ENCODE measurements at places on chromosomes 1 and 21.
A peak's percentile ranks its signal among the peaks of the same experiment; 100 is the strongest.

DNA sequence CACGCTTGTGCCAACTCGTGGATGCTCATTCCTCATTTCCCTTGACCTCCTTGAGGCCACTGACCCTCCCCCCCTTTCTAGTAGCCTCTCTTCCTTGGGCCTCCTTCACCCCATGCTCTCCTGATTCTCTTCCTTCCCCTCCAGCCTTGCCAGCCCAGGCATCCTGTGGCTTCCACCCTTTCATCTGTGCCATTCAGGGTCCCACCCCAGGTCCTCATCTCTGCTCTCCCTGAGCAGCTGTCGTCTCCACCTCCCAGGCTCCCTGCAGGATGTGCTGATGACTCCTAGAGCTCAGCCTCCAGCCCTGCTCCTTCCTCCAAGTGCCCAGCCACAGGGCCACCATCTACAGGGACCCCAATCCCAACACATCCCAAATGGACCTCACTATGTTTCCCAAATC lies 197.4 kb downstream of the GRIK3 start:
- DNase-seq: no peak

- DNase-seq: no peak
These were observed 170.4 kb upstream of the CACNA1E start for GRCh38 chr1:181312946-181313345.

GRCh38 chr21:25670726-25671125 lies 31.7 kb downstream of the JAM2 start:
- no peak for DNase-seq

- no peak for DNase-seq
These were observed 948 bp downstream of the STK40 start for GRCh38 chr1:36384542-36385409.

- no peak for DNase-seq
These were observed 10.8 kb upstream of the IER5 start for GRCh38 chr1:181077576-181078242.

GRCh38 chr1:199135901-199136300 lies 497.1 kb downstream of the PTPRC start:
- no peak for DNase-seq

- DNase-seq: no peak
These were observed 23.0 kb upstream of the SLAMF1 start for GRCh38 chr1:160669802-160670201.

GRCh38 chr1:112983537-112984131 lies 27.6 kb upstream of the SLC16A1 start:
- DNase-seq: no peak

DNA sequence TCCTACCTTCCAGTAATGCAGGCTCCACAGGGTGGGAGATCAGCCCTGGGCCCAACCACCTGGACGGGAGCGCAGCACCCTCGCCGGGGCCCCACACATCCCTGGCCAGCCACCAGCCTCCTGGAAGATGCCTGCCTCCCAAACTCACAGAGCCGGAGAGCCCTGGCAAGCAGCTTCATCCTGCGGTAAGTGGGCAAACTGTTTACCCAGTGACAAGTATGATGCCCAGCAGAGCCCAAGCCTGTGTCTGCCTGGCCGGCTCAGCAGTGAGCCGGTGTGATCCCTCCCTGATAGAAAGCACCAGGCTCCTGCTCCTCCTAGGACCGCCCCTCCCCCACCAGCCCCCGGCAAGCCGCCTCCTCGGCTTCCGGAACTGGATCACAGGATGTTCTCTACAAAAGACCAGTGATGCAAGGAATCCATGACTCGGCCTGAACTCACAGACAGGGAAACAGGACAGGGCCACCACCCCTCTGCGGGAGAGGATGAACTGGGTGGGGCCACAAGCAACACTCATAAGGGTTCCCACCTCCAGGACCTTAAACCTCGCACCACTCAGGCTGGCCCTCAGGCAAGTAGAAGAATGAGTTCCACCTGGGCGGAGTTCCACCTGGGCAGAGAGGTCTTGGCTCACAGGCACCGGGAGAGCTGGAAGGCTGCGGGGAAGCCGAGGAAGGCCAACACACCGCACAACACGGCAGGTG lies 7.9 kb downstream of the ACOT7 start:
- peak; percentile 48 for DNase-seq

DNA sequence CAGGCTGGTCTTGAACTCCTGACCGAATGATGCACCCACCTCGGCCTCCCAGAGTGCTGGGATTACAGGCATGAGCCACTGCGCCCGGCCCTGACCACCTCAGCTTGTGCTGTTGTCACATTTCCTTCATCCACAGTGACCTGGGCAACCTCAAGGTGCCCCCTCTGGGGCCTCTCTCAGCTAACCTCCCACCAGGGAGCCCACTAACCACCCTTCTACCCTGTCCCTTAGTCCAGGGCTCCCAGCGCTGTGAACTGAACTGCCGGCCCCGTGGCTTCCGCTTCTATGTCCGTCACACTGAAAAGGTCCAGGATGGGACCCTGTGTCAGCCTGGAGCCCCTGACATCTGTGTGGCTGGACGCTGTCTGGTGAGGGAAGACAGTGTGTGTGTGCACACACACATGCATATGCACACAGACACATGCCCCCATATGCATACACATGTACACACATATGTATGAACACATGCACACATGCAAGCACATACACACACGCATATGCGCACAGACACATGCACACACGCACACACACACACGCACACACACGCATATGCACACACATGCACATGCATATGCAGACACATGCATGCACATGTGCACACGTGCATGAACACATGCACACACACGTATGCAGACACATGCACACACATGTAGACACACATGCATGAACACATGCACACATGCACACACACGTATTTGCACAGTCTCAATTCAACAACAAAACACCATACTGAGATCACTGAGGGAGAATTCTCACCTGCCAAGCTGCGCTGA lies 6.2 kb downstream of the ADAMTSL4 start:
- no peak for DNase-seq

GRCh38 chr1:107767156-107767582 lies 197.8 kb downstream of the VAV3 start:
- no peak for DNase-seq

GRCh38 chr1:236576004-236576403 lies 28.3 kb downstream of the HEATR1 start:
- no peak for DNase-seq

DNA sequence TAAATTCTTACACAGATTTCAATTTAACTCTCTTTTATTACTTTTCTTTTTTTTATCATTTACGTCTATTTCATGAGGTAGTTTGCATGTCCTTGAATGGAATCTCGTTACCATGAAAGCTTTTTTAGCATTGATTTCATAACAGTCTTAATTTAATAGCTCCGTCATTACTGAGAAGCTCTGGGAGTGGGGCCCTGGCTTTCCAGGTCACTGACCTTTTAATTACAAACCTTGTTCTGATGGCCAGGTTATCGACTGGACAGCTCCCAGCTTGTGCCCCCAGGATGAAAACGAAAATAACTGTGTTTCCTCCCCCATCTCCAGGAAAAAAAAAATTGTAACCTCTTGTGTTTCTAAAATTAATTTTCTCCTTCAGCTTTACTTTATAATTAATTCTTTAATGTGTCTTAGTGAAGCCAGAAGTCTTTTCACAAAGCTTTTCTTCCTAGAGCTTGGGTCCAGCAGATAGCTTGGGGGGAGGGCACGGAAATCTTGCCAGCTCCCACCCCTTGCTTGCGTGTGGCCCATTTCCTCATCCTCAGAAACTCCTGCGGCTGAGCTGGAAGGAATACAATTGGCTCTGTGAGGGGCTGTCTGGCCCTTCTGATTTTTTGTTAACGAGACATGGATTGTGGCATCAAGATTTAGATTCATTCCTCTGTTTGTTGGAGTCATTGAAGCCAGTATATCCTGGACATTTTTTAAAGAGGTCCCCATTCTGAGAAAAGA lies 65.7 kb downstream of the PEX14 start:
- no peak for DNase-seq

DNA sequence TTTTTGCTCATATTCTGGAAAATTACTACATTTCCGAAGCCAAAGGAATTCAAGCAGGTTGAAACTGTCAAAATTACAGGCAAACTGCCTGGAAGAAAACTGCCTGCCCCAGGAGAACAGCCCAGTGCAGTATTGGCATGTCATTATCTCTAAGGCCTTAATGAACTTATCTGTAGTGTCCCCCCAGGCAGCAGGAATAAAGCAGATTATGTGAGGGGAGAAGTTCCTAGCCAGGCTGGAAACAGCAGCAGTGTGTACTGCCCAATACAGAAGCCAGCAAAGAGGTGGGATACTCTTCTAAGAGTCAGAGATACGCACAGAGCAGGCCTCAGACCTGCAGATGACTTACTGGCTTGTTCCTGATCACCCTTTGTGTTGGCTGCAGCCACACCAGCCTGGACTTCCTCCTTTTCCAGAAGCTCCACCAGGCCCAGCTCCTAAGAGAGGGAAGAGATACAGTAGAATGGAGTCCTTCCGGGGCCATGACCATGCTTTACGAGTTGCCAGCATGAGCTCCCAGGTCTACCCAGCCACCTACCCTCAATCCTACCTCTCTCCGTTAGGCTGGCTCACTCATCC lies 11.7 kb downstream of the IQGAP3 start:
- no peak for DNase-seq

DNA sequence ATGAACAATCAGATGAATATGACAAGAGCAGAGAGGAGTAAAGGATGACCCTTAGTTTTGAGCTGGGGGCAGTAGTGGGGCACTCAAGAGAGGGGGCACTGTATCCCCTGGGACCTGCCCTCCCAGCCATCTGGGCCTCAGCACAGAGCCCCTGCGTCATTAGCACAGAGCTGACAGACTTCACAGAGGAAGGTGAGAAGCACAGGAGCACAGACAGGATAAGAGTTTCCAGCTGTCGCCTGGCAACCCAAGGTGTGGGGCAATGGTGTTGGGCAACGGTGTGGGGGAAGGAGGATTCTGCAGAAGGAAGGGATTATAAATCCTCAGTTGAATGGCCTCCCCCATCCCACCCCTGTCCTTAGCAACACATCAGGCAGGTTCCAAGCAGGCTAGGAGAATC lies 30.2 kb downstream of the RAB3B start:
- DNase-seq: no peak

- no peak for DNase-seq
These were observed 76.0 kb upstream of the RAB3GAP2 start for GRCh38 chr1:220348211-220348610.

GRCh38 chr1:91714867-91715381 lies 171.0 kb downstream of the TGFBR3 start:
- DNase-seq: no peak
